ENCODE measurements at places on chromosomes 13 and 19. TPM values are rescaled to one million over a fixed set of nuclear protein-coding genes. Genes with fewer than 3 reads are reported as not detected.

DNA sequence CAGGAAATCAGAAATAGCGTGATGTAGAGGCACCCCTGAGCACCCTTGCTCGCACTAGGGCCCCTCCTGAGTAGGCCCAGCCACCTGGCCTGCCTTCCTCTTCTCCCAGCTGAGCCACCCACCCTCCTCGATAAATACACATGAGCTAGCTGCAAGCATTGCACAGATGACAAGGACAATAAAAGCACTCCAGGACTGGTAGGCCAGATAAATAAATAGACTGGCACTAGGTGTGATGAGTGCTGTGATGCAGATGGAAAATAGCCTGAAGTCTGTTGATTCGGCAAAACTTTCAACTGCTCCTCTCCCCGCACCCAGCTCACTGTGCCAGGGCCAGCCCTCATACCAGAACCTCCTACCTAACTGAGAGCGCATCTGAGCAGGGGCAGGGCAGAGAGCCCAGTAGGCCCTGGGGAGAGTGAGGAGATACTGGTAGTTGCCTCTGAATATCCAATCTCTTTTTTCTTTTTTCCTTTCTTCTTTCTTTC, 54.5 kb upstream of the GPI start:
- no peak for DNase-seq

DNA sequence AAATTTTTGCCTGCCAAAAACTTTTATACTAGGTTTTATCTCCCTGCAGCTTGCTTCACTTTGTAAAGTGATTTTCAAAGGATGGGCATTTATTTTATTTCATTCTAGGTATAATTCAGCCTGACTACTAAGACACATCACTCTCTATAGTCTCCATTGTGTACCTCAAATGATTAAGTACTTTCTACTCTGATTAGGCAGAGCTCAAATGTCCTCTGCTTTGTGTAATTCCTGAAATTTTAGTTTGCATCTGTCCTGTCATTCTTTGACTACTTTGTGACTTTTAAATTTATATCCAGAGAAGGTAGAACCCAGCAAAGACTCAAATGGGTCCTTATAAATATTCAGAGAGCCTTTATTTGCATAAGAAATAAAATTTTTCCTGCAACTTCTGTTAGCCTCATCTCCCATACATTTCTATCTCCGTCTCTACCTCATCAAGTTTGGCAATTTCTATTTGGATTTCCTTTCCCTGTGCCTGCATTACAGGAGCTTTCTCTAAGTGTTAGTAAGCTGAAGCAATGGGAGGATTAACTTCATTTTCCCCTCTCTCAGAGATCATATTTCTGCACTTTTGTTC, 1038.0 kb upstream of the ATXN8OS start:
- DNase-seq: no peak

DNA sequence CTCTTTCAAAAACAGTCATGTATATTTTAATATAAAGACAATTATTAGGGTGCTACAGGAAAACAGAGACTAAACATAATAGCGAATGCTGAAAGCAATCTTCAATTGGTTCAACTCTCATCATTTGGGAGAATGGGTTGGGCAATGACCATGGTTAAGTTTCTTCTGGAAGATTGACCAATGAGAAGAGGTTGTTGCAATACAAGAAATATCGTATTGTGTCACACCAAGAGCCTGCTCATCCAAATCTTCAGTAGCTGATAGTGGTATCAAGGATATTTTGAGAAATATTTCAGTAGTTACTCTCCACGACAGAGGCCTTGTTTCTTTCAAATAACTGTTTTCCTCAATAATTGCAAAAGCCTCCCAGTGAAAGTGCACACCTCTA, 83.0 kb upstream of the FNDC3A start:
- no peak for DNase-seq

The SEMA6B gene
- 316 TPM for total RNA-seq

- DNase-seq: no peak
Measured at GRCh38 chr19:13437919-13438618, 68.2 kb downstream of the CACNA1A start.

GRCh38 chr13:44012910-44013757, 133.4 kb downstream of the LACC1 start:
- no peak for DNase-seq

GRCh38 chr19:32817569-32818476, 51.7 kb downstream of the SLC7A9 start:
- DNase-seq: no peak

The ZNF829 gene
- total RNA-seq: 1.9 TPM

The TBC1D17 gene
- total RNA-seq: 27.3 TPM

GRCh38 chr13:50016444-50016843, 1.2 kb downstream of the KCNRG start:
- DNase-seq: no peak

- DNase-seq: no peak
Measured at GRCh38 chr13:27304611-27305010, 34.0 kb downstream of the RASL11A start.

The IGFL3 gene
- total RNA-seq: not detected

DNA sequence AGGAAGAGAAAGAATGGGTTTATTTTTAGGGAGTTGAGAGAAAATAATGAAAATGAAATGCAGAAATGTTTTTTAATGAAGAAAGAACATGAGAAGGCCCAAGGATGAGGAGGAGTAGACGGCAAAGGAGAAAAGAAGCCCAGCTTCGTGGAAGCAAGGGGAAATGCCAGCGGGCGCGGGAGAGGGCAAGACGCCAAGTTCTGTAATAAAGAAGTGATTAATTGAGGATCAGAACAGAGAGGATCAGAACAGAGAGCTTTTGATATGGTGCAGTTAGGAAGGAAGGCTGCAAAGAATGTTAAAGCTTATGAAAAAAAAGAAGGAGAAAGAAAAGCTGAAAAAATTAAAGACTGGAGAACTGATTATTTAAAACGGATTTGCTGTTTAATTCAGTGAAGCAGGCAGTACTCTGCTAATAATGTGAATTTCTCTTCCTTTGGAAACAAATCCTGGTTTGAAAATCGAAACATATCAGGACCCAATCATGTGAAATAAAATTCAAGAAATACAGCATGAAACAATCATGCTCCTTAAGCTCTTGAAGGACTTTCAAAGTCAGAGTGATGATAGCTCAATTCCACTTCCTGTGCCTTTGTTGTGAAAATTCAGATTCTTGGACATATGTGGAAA, 99.3 kb upstream of the SOX1 start:
- no peak for DNase-seq

GRCh38 chr13:29020314-29020713, 200.2 kb downstream of the MTUS2 start:
- no peak for DNase-seq

The MEIOSIN gene
- total RNA-seq: not detected

DNA sequence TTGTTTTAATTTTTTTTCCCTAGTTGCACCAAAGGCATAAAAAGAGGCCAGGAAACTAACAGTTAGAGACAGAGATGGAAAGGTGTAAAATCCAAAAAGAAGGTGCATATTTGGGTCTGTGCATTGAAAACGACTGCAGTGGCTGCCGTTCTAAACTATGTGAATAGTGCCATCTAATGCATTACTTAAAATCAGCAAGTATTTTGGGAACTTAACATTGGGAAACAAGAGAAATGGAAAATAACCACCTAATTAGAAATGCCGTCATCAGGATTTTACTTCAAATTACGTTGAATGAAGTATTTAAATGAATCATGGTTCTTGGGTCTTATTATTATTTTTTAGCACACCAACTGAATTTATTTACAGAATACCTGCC, 189.5 kb upstream of the MIR17HG start:
- DNase-seq: no peak

- DNase-seq: no peak
Measured at GRCh38 chr13:27353166-27353583, 71.2 kb upstream of the GTF3A start.

The PSG11 gene
- total RNA-seq: not detected

GRCh38 chr13:33058776-33059327, 42.6 kb downstream of the KL start:
- DNase-seq: no peak

The PLK5 gene
- total RNA-seq: not detected

The MEF2B gene
- not detected for total RNA-seq

- DNase-seq: no peak
Measured at GRCh38 chr19:17794731-17795494, at the start of gene B3GNT3. Gene B3GNT3, plus strand, starts transcription at chr19:17795138. Its CDS starts 12,670 bp downstream, at chr19:17807808.

The PGLYRP1 gene
- not detected for total RNA-seq

- DNase-seq: no peak
Measured at GRCh38 chr19:53466726-53467484, 628 bp upstream of the ZNF813 start.

DNA sequence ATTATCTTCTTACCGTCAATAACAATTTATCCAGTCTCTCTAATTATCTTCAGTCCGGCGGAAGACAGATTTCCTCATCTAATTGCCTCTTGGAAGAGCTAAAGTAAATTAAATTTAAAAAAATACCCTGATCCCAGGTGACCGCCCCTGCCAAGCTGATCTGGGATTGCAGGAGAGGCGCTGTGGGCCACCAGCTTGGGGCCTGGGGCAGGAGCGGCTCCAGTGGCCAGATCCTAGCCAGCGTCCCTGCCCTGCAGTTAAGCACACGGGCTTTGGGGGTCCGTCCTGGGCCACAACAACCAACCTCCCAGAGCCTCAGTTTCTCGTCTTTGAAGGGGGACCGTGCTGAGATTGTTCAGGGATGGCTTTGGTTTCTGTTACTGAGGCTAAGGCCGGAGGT, 12.4 kb upstream of the TMEM255B start:
- DNase-seq: no peak

- no peak for DNase-seq
Measured at GRCh38 chr19:49937750-49938381, 8.6 kb upstream of the NUP62 start.

The HIPK4 gene
- not detected for total RNA-seq

DNA sequence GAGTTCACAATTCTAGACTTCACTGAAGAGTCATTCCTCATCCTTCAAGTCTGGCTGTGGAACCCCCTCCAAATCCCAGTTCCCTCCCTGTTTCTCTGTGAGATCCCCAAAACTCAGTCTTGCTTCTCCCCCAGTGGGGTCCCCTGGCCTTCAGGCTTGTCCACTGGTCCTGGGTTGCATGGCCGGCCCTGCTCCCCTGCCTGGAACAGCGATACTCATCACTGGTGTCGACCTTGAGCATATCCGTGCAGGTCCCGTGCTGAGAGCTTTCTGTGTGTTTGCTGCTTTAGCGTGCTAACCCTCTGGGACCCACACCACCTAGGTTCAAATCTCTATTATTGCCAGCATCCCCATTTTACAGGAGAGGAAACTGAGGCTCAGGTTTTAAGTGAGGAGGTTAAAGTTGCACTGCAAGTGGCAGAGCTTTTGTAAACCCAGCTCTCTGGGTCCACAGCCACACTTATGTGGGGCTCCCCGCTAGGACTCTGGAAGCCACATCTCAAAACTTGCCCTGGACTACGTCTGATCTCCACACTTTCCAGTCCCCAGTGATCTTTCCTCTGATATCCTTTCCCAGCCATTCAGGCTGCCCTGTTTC, 15.5 kb downstream of the LIPE start:
- DNase-seq: no peak

DNA sequence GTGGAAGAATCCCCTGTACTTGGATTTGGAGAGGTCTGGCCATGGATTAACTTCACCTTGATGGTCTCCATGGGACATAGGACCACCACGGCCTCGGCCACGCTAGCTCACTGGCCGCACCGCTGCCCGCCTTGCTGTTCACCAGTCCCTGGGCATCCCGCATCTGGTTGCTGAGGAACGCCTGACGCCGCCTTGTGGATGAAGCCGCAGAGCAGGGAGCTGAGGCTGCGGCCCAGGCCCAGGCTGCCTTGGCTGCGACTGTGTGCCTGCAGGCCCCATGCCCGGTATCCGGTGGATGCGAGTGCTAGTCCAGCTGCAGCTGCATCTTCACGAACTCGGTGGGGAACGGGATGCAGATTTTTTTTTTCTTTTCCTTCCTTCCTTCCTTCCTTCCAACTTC, 1407.1 kb downstream of the UQCRFS1 start:
- no peak for DNase-seq

- DNase-seq: no peak
Measured at GRCh38 chr19:13817018-13817614, 21.9 kb downstream of the ZSWIM4 start.

The NLRP9 gene
- not detected for total RNA-seq

The LIN7B gene
- 5.4 TPM for total RNA-seq

Measured in glomerular endothelial cell (primary cell).